ENCODE measurements at places on chromosomes 1 and 21.

DNA sequence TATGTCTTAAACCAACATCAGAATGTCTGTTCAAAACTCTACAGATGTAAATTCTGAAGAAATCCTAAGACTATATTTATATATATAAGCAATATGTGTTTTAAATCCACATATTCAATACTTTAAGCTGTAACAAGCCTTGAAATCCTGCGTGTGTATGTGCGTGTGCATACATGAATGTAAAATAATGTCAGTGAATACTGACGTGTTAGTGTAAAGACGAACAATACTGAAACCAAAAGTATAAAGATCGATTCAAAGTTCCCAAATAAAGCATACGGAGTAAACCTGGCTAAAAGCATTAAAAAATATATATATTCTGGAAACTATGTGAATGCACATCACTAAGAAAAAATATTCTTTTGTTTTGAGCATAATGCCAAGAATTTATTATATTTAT, 668.6 kb upstream of the NCAM2 start:
- no peak for DNase-seq

- DNase-seq, result no peak
Measured at GRCh38 chr1:53420341-53420740, 38.9 kb upstream of the DMRTB1 start.

DNA sequence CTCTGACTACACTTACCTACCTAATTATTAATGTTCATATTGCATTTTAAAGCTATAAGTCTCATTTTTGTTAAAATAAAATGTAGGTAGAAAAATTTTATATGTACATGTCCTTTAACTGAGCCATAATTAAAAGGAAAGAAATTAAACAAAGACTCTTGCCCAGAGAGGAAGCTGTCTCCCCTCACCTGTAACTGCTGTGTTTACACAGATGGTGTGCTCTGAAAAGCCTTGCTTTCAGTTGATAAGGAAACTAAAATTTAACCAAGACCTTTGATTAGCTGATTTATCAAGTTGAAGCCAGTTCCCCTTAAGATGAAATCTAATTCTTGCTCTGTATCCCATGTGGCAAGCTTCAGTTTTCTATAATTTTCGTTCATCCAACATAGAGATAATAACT, 213.5 kb downstream of the LYPLAL1 start:
- no peak for DNase-seq

DNA sequence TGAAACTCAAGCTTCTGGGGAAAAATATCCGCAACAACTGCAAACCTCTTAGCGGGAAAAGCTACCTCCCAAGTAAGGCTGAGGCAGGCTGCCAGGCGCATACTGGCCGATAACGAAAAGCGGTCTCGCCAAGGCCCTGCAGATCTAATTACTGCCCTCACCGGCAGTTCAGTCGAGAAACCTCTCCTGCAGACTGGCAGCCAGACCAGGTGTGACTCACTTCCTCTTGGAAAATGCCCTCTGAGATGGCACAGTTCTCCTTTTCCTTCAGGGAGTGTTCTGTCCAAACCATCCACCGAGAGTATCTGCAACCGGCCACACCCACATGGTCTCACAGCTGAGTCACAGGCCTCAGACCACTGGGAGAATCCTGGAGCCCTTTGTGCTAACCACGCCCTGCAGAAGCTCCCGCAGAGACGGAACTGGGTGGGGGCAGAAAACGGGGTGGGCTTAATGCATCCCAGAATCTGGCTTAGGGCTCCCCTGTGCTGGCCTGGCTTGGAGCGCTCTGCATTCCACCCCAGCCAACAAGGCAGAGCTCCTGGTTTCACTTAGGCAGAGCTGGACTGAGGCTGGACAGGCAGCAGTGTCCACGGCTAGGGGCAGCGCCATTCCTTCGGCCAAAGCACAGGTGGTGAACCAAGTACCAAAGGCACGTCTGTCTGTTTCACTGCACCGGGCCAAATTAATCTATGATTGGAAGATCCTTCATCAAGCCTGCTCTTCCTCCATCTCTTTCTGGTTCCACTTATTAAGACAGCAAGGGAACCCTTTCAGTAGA, 1.2 kb downstream of the S100A10 start:
- peak; percentile 98 for DNase-seq

GRCh38 chr1:167697667-167698141, 24.1 kb upstream of the MPZL1 start:
- no peak for DNase-seq

- no peak for DNase-seq
Measured at GRCh38 chr1:101161619-101162018, 75.2 kb upstream of the S1PR1 start.

DNA sequence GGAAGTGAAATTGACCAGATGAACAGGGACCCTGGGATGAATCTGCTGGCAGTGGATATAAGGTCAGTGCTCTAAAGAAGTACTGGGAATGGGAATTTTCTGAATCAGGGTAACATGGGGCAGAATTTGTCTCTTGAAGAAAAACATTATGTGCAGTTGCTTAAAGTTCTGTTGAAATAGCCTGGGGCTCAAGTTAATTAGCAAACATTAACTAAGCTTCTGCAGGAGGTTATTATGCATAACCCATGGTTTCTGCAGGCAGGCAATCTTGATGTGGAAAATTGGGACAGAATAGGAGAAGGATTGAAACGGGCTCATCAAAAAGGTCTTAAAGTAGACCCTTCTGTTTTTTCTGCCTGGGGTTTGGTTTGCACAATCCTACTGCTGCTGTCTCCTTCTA, 14.0 kb downstream of the GSTM5 start:
- no peak for DNase-seq

- peak; percentile 73 for DNase-seq
Measured at GRCh38 chr1:155126556-155127104, 1.0 kb upstream of the EFNA1 start.

DNA sequence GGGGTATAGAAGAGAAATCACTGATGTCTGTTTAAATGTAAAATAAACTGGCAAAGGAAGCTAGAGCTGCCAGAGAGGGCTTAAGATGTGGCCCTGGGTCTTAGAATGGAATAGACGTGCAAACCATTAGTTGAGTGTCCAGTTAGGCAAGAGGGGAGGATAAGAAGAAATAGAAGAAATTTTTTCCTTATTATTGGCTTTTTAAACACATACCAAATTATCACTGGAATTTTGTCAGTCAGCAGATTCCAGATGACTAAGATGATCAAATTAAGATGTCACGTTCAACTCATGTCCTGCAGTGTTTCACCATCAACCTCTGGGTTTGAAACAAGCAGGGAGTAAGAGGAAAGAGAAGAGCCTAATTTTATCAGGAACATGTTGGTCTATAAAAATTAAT, 71.6 kb upstream of the C1orf21 start:
- DNase-seq, result no peak

DNA sequence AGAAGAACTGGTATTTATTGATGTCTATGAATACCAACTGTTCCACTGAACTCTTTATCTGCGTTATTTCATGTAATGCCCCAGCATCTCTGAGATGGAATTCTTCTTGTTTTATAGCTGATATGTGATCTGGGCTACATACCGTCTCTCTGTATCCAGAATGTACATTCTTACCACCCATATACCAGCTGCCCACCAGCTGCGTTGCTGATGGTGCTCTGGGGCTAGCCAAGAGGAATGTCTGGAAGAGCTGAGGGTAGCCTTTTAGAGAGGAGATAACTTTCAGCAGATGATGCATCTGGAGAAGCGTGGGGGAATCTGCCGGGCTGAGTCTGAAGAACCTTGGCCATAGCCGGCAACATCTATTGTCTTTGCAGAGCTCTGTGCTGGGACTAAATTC, 137.5 kb downstream of the RYR2 start:
- no peak for DNase-seq

- no peak for DNase-seq
Measured at GRCh38 chr21:42423685-42424084, 20.0 kb downstream of the UBASH3A start.

DNA sequence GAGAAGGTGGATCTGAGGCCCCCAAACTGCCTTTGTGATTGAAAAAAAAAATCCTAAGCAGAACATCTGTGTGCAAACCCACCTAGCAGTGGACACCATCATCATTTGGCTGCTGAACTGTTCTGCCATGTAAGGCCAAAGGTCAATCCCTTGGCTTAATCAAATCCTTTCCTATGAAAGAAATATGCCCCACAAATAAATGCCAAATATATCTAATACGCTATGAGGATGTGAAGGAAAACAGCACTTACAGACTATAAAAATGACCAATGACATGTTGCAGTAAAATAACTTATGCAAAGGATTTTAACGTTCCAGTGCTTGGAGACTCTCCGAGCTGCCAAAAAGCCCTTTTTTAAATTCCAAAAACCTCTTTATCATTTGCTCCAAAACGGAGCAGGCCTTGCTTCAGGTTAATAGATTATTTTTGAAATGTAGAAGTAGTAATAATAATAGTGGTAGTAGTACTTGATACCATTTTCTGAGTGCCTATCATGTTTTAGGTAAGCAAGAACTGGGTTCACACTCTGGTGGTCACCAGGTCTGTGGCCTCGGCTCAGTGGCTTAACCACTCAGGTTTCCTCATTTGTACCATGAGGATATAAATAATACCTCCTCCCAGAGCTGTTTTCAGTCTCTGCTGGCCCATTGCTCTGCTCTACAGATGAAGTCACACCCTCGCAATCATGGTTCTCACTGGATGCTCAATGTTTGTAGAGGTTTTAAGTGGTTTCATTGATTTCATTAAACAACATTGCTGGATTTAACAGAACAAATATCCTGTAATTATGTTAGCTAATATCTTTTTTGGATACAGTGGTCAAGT, 47.9 kb upstream of the EDEM3 start:
- no peak for DNase-seq

DNA sequence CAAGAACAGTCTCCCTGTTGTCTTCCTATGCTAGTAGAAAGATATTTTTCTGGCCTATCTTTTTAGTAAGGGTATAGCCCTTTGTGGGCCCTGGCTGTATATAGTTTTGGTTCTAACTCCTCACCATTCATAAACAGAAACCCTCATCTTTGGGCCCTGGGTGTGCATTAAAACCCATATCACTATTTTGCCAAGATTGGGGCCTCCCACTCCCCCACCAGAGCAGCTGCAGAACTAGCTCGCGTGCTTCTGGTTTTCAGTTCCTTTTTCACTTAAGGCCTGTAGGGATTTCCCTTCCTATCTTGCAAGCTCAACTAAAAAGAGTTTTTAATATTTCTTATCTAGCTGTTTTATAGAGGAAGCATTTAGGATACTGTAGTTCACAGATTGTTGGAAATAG, 106.4 kb downstream of the RGL1 start:
- no peak for DNase-seq

- peak; percentile 4 for DNase-seq
Measured at GRCh38 chr1:5620997-5621396, 371.2 kb downstream of the NPHP4 start.

GRCh38 chr1:25501235-25502058, 42.0 kb upstream of the LDLRAP1 start:
- peak; percentile 74 for DNase-seq

GRCh38 chr1:76314730-76315129, 240.2 kb downstream of the ST6GALNAC3 start:
- DNase-seq, result no peak

DNA sequence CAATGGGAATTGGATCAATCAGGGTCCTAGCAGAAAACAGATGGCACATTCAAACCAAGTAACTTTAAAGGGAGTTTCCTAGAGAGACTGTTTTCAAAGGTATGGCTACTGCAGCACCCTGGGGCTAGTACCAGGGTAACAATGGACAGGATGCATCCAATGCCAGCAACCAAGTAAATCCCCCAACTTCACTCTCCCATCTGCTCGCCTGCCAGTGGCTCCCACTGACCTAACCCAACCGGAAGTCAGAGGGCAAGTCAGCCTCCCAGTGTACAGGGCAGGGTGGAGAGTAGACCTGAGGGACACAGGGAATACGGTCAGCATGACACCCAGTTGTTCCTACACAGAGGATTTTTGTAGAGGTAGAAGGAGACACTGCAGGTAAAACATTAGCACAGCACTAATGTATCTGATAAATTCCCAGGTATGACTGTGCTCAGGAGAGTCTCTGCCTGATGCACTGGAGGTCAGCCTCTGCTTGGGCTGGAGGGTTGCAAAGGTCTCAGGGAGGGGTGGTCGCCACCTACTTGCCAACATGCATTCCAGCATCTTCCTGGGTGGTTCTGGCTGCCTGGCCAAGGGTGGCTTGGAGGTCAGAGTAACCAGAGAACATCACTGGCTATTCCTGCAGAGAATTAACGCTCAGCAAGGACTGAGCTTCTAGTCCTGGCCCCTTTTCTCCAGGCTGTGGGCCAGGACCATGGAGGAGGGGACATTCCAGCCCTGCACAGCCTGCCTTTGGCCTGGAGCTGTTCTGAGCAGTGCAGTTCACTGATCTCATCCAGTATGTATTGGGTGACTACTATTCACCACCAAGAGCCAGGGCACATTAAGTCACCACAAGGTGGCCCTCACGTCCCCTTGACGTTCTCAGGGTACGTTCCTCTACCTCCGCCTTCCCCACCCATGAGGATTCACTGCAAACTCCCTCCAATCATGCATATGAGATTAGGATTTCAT, 5.1 kb upstream of the GJA4 start:
- peak; percentile 37 for DNase-seq

- no peak for DNase-seq
Measured at GRCh38 chr1:54610048-54610447, 13.3 kb downstream of the FAM151A start.

DNA sequence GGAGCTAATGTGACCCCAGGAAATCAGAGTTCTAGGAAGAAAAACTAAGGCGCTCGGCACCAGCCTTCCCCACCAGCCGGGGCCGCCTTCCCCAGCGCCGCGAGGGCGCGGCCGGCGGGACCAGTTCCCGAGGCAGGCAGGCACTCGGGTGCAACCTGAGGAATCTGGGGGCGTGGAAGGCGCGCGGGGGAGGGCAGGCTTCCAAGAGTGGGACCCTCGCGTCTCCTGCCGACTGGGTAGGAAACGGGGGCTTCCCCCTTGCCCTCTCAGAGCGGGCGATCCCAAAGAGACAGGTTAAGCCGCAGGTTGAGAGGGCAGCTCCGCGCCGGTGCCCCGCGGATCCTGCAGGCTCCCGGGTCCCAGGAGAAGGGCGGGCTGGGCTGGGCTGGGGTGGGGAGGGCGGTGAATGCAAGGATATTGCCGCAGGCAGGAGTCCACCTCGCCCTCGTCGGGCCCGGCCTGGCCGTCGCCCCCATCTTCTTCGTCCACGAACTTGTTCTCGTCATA, 431 bp downstream of the ARPC5 start:
- DNase-seq, result peak; percentile 39

- peak; percentile 20 for DNase-seq
Measured at GRCh38 chr1:147171399-147172167, 687 bp downstream of the PRKAB2 start.

DNA sequence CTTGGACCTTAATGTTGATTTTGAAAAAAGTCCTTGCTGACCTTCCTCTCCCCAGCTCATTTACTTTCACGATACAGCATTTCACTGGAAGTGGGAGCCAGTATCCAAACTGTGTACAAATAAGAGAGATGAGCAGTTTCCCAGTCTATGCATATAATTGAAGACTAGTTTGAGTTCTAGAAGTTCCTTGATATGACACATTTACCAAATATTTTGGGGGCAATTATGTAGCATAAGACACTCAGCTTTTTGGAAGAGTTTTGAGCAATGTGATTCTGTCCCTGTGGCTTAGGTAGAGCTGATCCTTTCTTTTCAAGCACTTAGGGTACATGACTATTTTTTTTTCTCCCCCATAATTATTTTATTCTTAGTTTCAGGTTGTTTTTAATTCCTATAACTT, 26.4 kb downstream of the GIPC2 start:
- no peak for DNase-seq

- peak; percentile 61 for DNase-seq
Measured at GRCh38 chr21:38027901-38028498, 111.7 kb upstream of the KCNJ6 start.

GRCh38 chr1:196897158-196897828, 9.4 kb downstream of the CFHR4 start:
- DNase-seq, result no peak

- peak; percentile 76 for DNase-seq
Measured at GRCh38 chr1:229227298-229227919, 43.5 kb upstream of the RAB4A start.

GRCh38 chr1:40690771-40691537, 550 bp upstream of the NFYC start:
- DNase-seq, result no peak
